ENCODE measurements at places on chromosomes 16 and 17. TPM values are rescaled to one million over a fixed set of nuclear protein-coding genes. Genes with fewer than 3 reads are reported as not detected.

The NOS2 gene
- total RNA-seq = not detected

- DNase-seq = no peak
Measured at GRCh38 chr16:87593710-87594258, 8.5 kb upstream of the JPH3 start.

The KCNH6 gene
- not detected for total RNA-seq

The EVI2A gene
- total RNA-seq = 0.98 TPM

DNA sequence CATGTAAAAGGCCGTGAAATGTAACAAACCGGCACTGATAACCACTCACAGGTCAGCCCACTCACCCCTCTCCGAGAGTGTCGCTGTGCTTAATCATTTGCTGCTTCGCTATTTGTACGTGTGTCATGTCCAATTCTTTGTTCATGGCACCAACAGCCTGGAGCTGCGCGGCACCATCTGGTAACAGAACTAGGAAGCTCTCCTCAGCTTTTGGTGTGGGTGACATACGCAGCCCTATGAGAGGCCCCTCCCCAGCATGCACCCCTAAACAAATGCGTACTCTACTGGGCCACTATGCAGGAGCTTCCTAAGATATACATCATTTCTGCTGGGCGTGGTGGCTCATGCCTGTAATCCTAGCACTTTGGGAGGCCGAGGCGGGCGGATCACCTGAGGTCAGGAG, 2.3 kb upstream of the PECAM1 start:
- no peak for DNase-seq

The DLX4 gene
- total RNA-seq = 1.2 TPM

- DNase-seq = no peak
Measured at GRCh38 chr16:86375851-86376250, 134.5 kb upstream of the FOXF1 start.

DNA sequence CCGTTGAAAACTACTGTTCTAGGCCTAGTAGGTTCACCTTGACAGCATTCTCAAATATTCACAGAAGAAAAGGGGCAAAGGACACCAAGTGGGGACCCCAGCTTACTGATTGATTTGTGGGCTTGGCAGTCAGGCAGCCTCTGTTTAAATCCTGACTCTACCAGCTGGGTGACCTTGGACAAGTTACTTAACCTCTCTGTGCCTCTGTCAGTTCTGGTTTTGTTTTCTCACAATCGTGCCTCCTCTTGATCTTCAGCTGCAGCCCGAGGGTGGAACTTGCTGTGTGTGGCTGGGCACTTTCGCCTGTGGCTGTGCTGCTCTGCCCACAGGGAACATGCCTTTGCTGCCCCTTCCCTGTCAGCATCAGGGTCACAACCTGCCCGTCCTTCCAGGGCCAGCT, 17.8 kb downstream of the RAP1GAP2 start:
- no peak for DNase-seq

The FOXC2 gene
- total RNA-seq = 2.7 TPM

The DHRS7C gene
- not detected for total RNA-seq

DNA sequence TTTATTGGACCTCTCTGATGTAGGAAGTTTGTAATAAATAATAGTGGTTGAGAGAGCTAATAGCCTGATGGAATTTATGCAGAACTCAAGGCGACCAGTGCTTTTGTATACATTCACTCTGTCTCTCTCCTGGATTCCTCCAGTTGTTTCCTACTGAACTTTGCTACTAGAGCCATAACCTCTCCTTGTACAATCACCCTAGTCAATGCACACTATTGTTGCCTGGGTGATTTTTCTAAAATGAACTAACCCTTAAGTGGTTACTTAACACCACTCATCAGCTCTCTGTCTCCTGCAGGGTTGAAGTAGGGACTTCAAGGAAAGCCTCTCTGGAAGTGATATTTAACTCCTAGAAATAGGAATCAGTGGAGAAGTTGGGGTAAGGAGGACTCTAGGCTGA, 9.7 kb downstream of the PHKB start:
- no peak for DNase-seq

- DNase-seq = no peak
Measured at GRCh38 chr16:4245077-4245791, 3.4 kb upstream of the SRL start.

The ABCC6 gene
- 0.49 TPM for total RNA-seq

- DNase-seq = no peak
Measured at GRCh38 chr17:74351552-74352210, 10.0 kb downstream of the BTBD17 start.

- no peak for DNase-seq
Measured at GRCh38 chr17:3005696-3006095, 57.7 kb downstream of the OR1D5 start.

GRCh38 chr16:29915590-29916247, 10.3 kb downstream of the KCTD13 start:
- DNase-seq = no peak

DNA sequence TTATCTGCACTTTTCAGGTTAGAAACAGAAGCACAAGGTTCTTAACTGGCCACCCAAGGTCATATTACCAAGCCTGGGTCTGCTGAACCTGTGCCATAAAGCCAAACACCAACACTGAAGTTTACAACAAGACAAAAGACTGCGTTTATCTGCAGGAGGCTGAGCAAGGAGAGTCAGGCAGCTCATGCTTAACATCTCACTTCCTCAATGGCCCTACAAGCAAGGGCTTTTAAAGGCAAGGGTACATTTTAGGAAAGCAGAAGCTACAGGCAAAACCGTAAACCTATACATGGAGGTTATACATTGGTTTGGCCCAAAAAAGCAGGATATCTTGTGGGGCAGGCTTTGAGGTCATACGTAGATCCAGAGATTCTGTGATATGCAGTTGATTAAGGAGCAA, 91.2 kb downstream of the GNAO1 start:
- no peak for DNase-seq

DNA sequence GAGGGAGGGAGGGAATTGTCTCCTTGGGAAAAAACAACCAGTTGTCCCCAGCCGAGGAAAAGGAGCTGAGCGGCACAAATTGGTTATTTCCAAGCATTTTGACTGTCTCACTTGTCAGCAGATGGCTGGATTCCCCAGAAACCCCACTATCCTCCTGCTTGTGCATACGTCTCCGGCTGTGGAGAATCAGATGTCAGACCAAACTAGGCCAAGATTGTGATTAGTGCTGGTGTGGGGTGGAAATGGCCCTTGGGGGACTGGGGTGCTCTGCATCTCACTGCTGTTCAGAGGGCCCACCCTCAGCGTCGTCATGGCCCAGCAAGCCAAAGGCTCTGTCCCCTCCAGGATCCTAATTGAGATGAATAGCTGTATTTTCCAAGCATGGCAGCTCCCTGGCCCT, 131.7 kb upstream of the HSBP1 start:
- DNase-seq = no peak

DNA sequence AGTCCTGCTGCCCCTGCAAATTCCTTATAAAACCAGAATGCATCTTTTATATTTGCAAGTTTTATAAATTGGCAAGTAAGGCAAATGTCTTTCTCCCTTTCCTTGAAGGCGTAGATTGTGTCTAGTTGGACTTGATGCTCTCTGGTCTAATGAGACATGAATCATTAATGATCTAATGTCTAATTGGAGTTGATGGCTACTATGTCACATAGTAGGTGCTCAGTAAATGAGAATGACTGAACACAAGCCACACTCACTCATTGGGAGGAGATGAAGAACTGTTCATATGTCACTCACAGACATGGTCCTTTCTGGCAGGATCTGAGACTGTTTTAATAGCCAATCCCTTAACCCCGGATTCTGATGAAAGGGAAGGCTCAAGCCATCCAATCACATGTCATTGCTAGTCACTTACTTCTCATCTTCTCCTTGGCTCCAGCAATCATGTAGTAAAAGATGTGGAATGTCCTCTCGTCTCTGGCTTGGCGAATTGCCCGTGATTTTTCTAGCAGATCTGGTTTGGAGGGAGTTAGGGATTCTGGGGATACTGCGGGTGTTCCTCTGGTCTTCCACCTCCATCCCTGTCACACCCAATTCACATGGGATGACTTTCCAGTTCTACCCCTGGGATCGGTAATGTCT, 81.0 kb downstream of the MYH11 start:
- DNase-seq = no peak

GRCh38 chr16:50365791-50366575, 2.8 kb downstream of the BRD7 start:
- no peak for DNase-seq

DNA sequence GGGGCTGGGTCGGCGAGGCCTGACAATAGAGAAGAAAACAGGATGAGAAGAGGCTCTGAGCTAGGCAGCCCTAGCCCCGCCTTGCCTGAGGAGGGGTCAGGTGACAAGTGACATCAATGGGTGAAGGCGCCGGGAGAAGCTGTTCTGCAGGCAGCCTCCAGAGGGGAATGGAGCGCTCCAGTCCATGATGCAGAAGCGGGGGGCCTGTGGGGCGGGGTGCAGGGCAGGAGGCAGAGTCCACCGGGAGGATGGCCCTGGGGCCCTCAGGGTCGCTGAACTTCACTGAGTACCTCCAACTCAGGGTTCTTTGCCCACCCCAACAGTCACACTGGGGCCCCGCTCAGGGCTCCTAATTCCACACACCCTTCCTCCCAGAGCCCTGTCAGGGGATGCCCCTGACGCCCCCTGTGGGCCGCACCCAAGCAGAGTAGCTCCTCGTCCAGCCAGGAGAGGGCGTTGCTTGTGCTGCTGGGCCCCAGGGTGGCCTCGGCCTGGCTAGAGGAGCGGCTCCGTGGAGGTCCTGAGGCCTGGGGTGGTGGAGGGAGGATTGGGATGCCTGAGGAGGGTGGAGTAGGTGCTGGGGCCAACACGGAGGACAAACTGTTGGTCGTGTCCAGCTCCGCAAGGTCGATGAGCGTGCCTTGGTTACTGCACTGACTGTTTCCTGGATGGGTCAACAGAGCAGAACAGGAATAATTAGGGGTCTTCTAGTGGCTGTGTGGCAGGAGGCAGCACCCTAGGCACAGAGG, 20.8 kb downstream of the GGA3 start:
- DNase-seq = no peak

GRCh38 chr17:10523064-10523463, 4.7 kb upstream of the MYH1 start:
- no peak for DNase-seq

DNA sequence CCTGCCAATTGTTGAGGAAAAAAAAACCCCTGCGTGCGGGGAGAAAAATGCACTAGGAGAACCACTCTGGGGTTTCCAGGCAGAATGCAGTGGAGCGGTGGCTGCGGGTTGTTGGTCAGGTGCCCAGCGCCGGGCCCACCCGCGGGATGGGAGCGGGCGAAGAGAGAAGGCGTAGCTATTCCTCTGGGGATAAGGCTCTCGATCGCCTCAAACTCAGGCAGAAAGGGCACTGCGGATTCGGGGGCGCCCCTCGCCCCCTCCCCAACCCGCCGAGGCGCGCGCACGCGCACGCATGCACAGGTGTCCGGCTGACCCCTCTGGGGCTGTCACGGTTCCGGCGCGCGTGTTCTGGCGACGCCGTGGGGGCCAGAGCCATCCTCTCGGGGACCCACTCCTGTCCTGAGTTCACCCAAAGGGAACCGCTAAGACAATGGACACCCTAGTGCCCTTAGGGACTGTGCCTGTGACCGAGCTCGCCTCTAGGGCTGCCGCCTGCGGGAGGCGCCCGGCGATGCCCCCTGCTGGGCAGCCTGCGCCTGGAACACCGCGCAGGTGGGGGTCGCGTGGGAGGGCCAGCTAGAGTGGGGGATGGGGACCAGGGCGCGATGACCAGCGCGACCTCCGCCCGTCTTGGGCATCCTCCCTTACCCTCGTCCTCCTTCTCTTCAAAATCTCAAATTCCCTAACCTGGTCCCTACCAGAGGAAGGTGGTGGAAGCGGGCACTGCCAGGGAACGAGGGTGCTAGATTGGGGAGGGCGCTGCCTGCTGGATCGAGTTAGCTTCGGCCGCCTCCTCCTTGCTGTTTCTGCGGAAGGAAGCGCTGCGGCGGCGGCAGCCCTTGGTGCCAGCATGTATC, 14.4 kb upstream of the CBX8 start:
- no peak for DNase-seq

GRCh38 chr17:45692661-45693060, 91.5 kb upstream of the CRHR1 start:
- no peak for DNase-seq

GRCh38 chr17:55911186-55911585, 160.3 kb downstream of the PCTP start:
- no peak for DNase-seq

DNA sequence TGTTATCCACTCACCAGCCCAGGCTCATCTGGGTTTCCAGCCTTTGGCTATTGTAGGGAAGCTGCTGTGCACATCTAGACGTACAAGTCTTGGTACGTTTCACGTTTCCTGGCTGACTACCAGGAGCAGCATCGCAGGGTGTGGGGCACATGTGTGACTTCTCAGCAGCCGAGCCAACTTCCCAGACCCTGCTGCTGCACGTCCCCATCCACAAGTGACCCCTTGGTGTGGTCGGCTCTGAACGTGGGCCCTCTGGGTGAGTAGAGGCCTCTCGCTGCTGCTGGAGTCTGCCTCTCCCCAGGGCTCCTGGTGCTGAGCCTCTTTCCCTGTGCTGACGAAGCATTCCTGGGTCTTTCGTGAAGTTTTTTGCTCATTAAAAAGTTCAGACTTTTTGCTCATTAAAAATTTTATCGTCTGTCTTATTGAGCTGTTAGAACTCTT, 70.2 kb upstream of the ZNF750 start:
- no peak for DNase-seq

DNA sequence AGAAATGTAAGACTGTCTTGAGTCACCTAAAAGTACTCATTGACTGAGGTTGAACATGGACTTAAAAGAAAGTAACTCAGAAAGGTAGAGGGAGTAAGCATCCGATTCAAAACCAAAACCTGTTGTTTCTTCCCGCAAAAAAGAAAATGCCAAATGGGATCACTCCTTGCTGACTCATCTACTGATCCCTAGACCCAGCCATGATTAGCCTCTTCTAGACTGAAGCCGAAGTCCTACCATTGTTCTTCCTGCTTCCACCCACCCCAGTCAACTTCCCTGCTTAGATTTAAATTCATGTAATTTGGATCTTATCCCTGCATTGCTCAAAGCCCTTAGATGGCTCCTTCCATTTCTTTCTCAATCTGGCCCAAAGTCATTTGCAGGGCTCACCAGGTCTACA, 760.5 kb upstream of the SOX9 start:
- no peak for DNase-seq

The CNTNAP4 gene
- 1.7 TPM for total RNA-seq

The IL17C gene
- not detected for total RNA-seq

GRCh38 chr16:87806641-87807546, 41.1 kb upstream of the KLHDC4 start:
- peak; percentile 93 for DNase-seq

DNA sequence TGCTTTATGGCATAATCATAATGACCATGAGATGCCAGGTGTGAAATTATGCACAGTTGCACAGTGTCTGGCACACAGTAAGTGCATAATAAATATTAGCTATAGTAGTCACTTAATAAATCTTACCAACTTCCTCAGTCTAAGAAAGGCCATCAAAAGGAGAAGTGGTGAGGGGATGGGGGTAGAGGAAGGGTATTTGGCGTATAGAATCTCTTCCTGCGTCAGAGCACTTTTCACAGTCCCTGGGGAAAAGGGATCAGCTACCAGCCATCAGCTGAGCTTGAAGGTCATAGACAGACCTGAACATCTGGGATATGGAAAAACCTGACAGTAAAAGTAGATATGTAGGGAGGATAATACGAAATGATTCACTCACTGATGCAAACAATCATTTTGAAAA, 5.8 kb downstream of the CRHR1 start:
- DNase-seq = no peak
